ENCODE measurements at places on chromosomes 12 and 14. TPM values are rescaled to one million over a fixed set of nuclear protein-coding genes. Genes with fewer than 3 reads are reported as not detected.

DNA sequence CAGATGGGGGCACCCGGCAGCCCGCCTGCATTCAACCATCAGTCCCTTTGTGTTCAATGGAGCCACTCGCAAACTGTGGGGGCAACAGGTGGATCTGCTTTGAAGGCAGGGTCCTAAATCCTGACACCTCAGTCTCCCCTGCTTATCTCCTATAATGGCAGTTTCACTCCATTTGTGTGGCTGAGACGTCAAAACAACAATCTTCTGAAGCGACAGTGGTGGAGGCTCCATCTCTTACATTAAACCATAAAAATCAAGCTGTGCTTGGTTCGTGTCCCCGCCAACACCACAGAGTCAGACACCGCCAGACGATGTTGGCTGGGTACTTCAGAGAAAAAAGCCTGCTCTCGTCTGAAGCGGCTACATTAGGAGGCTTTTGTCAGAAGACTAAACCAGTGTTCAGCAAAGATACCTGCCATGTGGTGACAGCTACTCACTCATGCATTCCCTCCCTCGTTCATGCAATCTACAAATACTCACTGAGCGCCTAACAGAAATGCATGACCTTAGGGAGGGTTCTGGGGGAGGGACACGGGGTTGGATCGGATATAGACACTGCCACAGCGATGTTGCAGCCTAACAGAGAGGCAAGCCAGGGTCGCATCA lies 253.9 kb downstream of the FOXN3 start:
- no peak overlapping the region for H3K4me3 ChIP-seq
- ATAC-seq: no peak
- no peaks in the 10 kb centered on the region for H3K4me1 ChIP-seq

GRCh38 chr12:45713078-45713477 lies 16.4 kb upstream of the ARID2 start:
- H3K36me3 ChIP-seq: no peaks in the 10 kb centered on the region
- H3K27ac ChIP-seq: no peak overlapping the region
- no peak overlapping the region for H3K4me3 ChIP-seq
- peaks cover 10% of the 10 kb centered on the region for H3K4me1 ChIP-seq

Gene PRPF39
- total RNA-seq: 49.6 TPM

GRCh38 chr12:958588-959123 lies 9.2 kb upstream of the RAD52 start:
- peaks cover 4% of the 10 kb centered on the region for H3K4me1 ChIP-seq
- no peaks in the 10 kb centered on the region for H3K36me3 ChIP-seq
- H3K27me3 ChIP-seq: no peaks in the 10 kb centered on the region
- no peak overlapping the region for H3K4me3 ChIP-seq

DNA sequence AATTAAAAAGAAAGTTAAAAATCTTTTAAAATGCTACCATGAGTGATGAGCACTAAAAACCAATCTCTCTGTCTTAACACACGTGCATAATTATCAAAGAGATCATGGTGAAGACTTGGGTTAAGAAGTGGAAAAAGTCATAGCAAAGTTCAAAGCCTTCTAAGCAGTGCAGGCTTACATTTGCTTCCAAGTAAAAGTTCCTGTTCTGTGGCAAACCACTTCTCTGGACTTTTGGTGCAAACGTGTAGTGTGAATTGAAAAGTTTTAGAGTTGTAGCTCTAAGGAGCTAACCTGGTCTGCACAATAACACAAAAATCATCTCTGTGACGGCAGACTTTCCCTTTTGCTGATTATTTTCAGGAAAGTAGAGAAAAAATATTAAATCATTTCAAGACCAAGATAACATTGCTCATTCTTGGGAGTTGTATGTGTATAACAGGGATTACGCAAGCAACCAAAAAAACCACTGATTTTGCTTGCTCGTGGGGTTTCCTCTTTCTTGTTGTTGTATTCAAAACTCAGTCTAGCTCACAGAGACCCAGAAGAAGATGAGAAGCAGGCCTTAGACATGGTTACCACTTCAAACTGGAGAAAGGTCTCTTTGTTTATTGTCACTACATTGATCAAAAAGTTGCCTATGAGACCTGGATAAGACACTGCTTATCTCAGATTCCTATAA lies 2.3 kb upstream of the GLIPR1 start:
- peak overlapping the region; percentile 99 for H3K27ac ChIP-seq
- peak overlapping the region; percentile 97 for H3K4me3 ChIP-seq
- H3K36me3 ChIP-seq: peaks cover 36% of the 10 kb centered on the region
- no peaks in the 10 kb centered on the region for H3K27me3 ChIP-seq

Gene SLC10A1
- not detected for total RNA-seq

DNA sequence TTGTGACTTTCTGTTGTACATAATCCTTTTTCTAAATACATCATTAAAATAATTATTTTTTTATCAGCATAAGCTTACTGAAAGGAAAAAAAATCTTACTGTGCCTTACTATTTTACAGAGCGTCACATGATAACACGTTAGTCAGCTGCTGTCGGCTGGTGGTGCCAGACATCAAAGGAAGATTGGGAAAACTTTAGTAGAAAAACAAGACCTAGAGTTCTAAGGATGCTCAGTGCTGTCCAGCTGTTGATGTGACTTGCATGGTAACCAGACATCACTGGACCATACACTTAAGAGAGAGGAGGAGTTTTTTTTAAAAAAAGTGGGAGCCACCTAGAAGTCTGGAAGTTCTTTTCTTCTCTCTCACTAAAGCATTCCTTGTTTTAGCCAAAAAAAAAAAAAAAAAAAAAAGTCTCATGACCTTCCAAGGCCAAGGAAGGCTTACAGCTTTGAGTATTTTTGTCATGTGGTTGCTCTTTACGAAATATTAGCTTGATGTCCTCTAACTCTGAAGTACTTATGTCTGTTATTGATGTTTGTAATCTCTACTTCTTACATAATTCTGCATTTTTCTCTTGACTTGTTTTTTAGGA lies 4.5 kb downstream of the RASSF8 start:
- no peak overlapping the region for H3K27ac ChIP-seq
- H3K4me3 ChIP-seq: no peak overlapping the region
- peaks cover 58% of the 10 kb centered on the region for H3K27me3 ChIP-seq
- no peak for ATAC-seq

Measured in activated T-helper 17 cell treated with anti-CD3 and anti-CD28 coated beads, Interleukin-2, amount 50 U/mL, for 72 hours (primary cell).